Kidney tubule cell (primary cell): ENCODE measurements at places on chromosomes 1 and 21.

DNA sequence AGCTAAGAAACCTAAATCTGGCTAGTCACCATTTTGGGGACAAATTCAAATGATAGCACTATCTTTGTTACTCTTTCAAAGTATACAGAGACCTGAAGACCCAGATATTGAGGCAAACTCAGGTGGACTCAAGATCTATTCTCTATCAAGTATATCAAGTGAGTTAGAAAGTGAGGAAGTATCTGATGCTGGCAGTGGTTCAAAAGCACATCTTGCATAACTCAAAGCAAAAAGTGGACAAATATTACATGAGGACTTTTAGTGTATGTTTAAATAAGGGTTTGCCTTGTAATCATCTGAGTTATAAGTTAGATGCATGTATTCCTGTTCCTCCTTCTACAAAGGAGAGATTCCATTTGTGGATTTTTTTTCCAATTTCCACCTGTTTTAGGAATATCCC, 338.4 kb downstream of the DISC1 start:
- no peak for DNase-seq

DNA sequence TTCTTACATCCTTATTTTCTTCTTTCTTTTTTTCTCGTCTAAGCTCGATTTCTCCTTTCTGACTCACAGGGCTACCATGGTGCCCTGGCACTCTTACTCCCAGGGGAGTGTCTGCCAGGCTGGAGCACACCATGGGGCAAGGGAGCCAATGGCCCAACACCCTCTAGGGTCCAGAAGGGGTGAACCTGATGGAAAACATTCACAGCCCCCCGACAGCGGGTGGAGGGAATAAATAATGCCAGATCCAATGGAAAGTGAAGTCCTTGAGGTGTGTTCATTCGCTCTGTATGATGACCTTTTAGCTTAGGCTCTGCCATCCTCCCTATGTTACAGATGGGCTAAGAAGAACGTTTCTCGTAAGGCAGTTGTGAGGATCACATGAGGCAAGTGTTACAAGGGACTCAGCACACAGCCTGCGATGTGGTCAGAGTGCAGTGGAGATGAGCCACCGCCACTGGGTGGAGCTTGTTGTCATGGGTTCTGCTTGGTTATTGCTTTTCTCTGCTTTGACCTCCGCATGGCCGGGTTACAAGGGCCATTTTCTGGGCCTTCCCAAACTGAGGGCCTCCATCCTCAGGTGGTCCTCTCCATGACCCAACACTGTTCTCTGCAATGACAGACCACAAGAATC, 3.5 kb upstream of the FCMR start:
- peak; percentile 42 for DNase-seq

DNA sequence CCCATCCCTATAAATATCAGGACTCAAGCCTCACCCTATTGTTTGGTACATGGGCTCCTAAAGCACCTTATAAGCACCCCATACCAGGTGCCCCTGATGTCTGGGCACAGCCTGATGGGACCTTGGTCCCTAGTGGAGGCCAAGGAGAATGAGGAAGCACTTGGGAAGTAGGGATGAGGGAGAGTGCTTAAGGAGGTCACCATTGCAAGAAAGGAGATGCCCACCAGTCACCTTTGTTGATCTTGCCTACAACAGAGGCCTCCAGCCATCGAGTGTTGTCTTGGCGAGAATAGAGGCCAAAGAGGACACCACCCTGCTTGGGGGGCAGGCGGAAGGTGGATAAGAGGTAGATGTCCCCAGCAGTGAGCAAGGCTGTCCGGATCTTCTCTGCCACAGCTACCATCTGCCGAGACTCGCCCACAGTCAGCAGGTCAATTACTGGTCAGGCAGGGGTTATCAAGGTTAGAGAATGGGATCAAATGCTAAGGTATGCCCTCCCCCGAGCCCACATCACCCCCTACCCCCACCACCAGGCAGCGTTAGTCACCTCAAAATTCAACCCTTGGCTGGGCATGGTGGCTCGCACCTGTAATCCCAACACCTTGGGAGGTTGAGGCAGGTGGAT, 1.6 kb downstream of the THBS3 start:
- DNase-seq: no peak

DNA sequence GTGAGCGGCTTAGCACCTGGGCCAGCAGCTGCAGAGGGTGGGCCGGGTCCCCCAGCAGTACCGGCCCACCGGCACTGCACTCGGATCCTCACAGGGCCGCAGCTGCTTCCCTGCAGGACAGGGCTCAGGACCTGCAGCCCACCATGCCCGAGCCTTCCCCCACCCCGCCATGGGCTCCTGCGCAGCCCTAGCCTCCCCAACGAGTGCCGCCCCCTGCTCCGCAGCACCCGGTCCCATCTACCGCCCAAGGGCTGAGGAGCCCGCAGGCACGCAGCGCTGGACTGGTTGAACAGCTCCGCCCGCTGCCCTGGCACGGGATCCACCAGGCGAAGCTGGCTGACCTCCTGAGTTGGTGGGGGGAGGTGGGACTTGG, 6.3 kb upstream of the ACBD6 start:
- DNase-seq: no peak

- DNase-seq: no peak
Measured at GRCh38 chr1:61101536-61101935, 19.2 kb downstream of the NFIA start.

- DNase-seq: no peak
Measured at GRCh38 chr1:45385302-45385701, 45.1 kb upstream of the MUTYH start.

DNA sequence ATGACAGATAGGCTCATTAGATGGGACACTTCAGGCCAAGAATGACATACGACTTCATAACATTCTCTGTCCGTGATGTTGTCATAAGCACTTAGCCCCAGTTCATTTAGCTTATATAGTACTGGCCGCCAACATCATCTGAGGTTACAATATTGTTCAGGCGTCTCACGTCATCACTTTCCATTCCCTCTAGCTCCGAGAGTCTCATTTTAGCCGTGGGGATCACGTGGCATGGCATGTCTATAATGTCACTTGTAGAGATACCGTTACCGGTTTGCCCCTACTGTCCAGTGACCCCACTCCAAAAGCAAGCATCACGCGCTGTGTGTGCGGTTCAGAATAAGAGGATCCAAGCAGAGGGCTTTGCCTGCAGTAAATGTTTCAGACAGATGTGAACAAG, 34.6 kb upstream of the HEATR1 start:
- DNase-seq: no peak

- no peak for DNase-seq
Measured at GRCh38 chr1:38087676-38088075, 41.1 kb upstream of the POU3F1 start.

- DNase-seq: peak; percentile 68
Measured at GRCh38 chr1:109838838-109839240, 71.8 kb upstream of the CSF1 start.

DNA sequence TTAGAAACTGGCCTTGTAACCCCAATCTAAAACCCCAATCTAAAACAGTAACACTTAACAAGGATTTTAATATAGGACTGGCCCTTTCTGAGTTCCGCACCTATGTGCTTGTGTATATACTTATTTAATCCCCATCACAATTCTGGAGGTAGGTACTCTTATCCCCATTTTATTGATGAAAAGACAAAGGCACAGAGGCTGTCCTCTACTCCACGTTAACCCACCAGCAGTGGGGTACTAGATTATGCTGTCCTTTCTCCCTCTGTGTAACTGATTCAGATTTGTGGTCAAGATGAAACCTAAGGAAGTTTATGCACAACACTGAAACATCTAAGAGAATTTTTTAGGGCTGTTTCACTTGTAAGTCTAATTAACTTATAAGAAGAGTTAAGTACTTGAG, 175.3 kb downstream of the RERE start:
- DNase-seq: no peak
